Activated CD8-positive, alpha-beta memory T cell treated with anti-CD3 and anti-CD28 coated beads, Interleukin-2, amount 50 U/mL, for 48 hours (primary cell): ENCODE measurements at places on chromosomes 6 and 20.
A peak's percentile ranks its signal among the peaks of the same experiment; 100 is the strongest.

DNA sequence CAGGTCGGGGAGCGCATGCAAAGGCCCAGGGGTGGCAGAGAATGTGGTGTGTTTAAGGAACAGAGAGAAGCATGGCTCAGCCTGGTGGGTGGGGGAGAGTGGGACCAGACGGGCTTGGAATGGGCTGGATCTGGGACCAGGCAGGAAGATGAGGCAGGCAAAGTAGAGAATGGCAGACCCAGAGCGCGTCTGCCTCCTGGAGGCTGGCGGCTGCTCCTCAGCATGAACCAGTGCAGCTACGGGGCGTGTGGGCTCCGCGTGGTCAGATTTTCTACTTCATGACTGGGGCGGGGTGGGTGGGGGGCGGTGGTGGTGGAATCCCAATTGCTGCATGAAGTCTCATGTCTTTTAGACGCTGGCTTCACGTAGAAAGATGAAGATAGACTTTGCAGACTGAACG is 135.6 kb downstream of the TFAP2C start:
- DNase-seq, result no peak

DNA sequence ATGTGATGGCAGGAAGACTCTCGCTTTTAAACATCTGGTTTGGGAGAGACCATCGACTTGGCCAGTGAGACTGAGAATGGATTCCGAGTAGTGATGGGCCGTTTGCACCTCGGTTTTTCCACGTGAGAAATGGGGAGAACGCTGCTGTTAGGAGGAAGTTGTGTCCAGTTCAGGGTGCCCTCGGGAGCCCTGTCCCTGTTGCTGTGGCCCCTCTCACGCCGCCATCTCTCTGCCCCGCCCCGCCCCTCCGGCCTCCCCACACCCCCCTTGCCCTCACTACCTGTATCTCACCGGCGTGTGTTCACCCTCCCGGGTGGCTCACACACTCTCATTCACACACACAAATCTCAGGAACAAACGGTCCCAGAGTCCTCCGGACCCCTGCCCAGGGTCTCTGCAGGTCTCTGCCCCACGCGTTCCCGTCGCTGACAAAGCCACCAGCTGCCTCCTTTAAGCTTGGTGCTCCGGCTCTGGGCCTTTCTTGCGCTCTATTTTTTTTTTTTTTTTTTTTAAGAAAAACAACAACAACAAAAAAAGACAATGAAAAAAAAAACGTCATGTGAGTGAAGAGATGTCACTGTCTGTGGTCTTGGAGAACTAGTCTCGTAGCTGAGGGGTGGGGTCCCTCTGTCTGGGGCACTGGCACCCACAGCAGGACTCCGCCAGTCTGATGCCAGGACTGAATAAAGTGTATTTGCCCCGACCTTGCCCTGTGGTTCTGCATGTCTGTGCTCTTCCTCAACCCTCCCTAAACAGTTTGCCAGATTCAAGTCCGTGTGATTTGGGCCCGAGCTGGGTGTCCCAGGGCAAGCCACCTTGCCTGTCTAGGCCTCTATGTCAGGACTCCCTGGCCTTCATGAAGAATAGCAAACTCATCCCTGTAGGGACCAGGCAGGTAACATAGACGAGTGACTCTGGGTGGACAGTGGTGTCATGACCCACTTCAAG is 2.9 kb downstream of the SOX12 start:
- peak; percentile 53 for DNase-seq

GRCh38 chr6:11785774-11786579 is 7.4 kb upstream of the ADTRP start:
- no peak for DNase-seq

DNA sequence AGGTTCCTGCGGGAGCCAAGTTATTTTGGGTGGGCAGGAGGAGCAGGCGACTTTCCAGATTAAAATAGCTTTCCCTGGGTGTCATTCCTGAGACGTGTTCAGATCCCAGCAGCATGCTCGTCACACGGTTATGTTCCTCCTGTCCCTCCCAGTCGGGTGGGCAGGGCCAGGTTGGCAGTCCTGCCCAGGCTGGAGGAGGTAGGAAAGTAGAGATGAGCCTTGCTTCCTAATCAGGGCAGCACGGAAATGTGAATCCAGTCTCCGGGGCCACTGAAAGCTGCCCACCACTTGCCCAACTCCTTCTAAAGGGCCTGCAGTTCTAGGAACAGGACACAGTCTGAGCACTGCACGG is 137.0 kb downstream of the MRPL14 start:
- DNase-seq, result no peak

DNA sequence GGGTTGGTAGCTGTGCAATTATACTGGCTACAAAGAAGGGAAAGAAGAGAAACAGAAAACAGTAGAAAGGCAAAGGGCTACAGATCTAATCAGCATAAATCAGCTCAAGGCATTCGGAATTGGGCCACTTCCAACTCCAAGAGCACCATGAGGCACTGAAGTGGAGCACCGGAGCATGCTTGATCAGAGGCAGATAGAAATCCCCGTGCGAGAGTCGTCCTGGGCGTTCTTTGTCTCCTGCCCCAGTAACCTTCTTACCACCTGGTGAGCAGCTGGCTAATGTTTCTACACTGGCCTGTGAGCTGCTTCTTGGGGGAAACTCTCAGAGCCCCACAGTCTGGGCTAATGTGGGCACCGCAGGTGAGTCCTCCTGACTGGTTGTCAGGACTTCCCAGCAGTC is 16.7 kb downstream of the NEDD9 start:
- DNase-seq, result no peak

- peak; percentile 73 for DNase-seq
Measured at GRCh38 chr20:32966881-32967781, 37.1 kb downstream of the SUN5 start.

GRCh38 chr6:145485288-145485687 is 250.0 kb downstream of the EPM2A start:
- DNase-seq, result no peak

DNA sequence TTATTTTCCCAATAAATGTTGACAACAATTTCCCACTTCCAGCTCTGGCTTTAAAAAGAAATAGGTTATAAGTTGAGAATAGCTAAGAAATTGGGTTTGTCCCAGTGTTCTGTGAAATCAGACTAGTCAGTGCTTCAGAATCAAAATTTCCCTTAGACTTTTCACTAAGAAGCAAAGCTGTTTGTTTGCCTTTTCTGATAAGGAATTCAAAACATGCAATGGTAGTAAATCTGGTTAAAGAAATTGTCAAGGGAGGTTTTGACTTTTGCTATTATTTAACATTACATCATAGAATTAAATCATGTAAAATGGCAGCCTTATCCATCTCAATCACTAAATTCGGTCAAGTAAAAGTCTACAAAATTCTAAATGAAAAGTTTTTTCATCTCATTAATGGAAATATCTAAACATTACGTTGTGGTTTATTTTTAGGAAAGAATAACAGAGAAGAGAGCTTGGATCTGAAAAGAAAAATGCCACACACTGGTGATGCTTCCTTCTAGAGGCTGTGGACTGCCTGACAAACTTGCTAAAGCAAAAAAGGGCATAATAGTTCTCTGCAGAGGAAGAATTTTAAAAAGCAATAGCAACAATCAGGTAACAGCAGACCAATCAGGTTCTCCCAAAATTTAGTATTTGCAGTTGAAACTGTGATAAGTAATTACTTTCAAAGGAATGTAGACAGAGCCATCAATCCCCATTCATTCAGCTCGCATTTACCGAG is 36.4 kb downstream of the PLAGL1 start:
- no peak for DNase-seq

DNA sequence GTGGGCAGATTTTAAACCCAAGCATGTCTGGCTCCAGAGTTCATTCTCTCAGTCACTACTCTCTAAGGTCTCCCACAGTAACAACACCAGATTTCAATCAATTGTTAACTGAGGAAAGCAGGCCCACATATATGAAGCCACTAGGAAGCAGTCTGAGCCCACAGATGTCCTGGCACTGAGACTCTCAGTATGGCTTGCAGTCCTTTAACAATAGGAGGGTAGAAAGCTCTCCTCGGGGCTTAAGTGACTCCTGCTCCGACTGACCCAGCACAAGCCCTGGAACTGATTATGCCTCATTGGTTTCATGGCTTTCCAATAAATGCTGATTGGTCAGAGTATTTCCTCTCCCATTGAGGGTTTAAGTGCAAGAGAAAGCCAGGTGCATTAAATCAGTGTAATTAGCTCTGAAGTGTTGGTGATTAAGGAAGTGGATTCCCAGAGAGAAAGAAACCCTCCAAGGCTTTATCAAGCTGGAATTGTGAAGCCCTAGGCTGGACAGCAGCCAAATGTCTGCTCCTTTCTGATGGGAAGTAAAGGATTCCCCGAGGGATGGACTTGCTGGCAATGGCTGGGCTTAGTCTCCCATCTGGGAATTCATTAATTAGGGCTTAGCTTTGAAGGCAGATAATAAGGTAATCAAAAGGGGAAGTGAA is 76.6 kb upstream of the PROKR2 start:
- no peak for DNase-seq

DNA sequence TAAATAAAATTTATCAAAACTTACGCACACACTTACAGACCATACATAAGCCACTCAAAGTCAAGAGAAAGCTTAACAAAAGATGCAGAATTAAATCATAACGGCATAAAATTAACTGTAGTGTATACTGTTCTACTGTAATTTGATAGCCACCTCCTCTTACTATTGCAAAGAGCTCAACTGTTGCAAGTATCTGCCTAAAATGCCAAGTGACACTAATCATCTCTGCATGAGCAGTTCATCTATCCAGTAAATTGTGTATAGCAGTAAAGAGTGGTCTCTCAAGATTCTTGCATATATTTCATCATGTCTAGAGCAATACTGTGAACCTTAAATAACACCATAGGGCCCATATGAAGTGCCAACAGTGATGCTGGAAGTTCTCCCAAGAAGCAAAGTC is 12.3 kb downstream of the OR2H2 start:
- no peak for DNase-seq

- DNase-seq, result no peak
Measured at GRCh38 chr6:158064725-158065251, 83.1 kb downstream of the SYNJ2 start.

GRCh38 chr6:14807130-14807529 is 438.7 kb upstream of the JARID2 start:
- DNase-seq, result no peak

GRCh38 chr20:64169091-64169560 is 4.9 kb downstream of the MYT1 start:
- DNase-seq, result no peak

- no peak for DNase-seq
Measured at GRCh38 chr20:44579313-44580081, 2.9 kb upstream of the PKIG start.

- no peak for DNase-seq
Measured at GRCh38 chr20:11891776-11892545, 25.7 kb upstream of the BTBD3 start.

GRCh38 chr6:13194852-13195251 is 133.5 kb downstream of the TBC1D7 start:
- no peak for DNase-seq

DNA sequence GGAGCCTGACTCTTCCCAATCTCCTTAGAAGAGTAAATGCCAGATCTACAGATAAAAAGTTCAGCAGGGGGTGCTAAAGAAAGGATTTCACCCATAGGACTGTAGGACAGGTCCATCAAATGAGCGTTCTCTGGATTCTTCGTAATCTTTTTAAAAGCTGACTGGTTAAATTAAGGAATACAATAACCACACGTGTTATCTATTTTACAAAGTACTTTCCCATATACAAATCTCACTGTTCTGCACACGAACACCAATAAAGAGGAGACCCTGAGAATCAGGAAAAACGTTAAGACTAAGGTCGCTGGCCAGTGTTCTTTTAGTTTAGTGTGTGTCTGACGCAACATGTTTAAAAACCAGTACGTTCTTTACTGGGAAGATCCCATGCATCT is 542 bp downstream of the TUBE1 start:
- no peak for DNase-seq

DNA sequence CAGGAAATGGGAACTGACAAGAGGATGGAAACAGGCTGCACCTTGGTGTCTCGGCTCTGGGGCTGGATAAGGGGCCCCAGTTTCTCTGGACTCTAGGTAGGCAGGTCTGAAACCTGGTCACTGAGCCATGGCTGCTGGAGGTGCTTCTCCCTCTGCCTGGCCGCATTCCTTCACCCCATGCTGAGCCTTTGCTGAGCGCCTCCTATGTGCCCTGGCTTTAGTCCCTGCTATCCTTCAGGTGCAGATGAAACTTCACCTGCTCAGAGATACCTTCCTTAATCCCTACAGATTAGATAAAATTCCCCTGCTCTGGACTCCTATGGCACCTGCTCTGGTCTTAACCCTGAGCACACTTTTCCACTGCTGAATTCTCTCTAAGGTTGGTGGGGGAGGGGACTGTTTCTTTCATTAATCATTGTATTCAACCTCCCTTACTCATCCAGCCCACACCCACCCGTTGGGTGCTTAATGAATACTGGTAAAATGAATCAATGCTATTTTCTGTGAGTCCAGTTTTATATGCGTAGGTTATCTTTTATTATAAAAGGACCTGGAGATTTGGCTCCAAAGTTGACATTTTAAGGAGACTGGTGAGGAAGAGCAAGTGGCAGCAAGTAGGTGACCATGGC is 19.3 kb downstream of the MYLK4 start:
- DNase-seq, result no peak

DNA sequence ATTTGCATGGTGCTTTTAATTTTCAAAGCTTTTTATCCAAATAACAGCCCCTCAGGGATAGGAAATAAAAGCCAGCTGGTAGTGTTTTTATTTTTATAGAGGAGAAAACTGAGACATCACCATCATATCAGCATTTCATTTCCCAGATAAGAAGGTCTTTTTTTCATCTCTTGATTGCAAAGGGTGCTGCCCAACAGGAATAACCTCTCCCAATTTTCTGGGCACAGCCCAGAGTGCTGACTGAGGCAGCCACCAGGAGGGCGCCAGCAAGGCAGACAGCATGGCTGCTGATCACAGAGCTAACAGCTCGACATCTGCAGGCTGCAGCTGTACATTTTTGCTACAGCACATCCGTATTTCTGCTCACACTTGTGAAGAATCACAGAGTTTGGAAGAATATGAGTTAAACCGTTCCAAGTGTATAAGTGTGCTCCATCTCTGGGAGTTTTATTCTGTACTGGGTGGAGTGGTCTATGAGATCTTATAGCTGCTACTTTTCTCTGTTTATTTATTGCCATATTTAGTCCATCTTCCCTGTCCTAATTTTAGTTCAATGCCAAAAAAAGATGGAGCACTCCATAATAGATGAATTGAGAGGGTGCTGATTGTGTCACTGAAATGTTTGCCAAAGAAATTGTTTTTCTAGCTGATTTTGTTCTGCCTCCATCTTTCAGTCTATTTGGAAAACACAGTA is 85.5 kb upstream of the C20orf144 start:
- no peak for DNase-seq

DNA sequence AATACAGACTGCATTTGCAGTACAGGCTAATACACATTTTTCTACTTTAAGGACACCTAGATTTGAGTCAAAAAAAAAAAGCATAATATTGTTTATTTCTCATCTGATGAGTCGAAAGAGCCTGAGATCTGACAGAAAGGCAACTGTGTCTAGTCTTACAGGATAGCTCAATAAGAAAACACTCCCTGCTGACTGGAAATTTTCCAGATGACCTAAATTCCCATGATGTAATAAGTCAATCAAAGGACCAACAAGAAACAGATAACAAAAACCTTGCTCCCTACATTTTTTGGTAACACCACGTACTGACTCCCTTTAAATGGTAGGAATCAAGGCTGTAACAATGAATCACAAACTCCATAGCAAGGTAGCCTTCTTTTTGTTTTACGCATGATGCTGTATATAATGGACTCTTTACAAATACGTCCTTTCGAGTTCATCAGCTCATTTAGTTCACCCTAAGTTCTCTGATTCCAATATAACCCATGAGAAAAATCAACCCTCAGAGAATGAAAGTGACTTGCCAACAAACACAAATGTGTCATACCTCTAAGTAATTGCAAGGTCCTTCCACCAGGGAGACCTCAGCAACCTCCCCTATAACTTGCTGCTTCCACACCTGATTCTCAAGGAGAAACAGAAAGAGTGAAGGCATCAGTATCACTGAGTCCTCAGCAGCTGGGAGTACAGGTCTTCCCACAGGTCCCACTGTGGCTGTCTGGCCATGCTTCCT is 12.1 kb downstream of the TBX18 start:
- no peak for DNase-seq
